ENCODE measurements at places on chromosomes 5 and 9.

DNA sequence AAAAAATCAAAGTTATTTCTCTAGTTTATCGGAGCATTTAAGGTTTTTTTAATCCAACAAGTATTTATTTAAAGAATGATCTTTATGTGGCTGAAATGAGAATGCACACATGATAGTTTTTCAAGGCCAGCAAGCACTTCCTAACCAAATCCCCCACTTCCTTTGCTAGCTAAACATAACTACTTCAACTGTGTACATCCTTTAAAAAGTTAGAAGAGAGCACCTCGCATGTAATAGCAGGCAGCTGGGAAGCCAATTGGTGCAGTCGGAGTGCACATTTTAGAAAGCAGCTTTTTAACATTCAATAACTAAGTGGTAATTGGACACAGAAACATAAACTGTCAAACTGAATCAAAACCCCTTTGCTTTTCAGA, 245.7 kb downstream of the BNC2 start:
- H3K27me3 ChIP-seq, result no peaks in the 10 kb centered on the region
- H3K36me3 ChIP-seq, result no peaks in the 10 kb centered on the region
- H3K4me3 ChIP-seq, result peak overlapping the region; percentile 15

GRCh38 chr5:116576053-116576713, 1.6 kb upstream of the SEMA6A start:
- peak; percentile 86 for DNase-seq
- H3K4me3 ChIP-seq, result peak overlapping the region; percentile 99
- H3K4me1 ChIP-seq, result peaks cover 7% of the 10 kb centered on the region
- peaks cover 5% of the 10 kb centered on the region for H3K36me3 ChIP-seq
- peaks cover 7% of the 10 kb centered on the region for H3K27me3 ChIP-seq

GRCh38 chr5:171953860-171954701, 52.4 kb downstream of the FBXW11 start:
- no peak overlapping the region for H3K27ac ChIP-seq
- no peaks in the 10 kb centered on the region for H3K36me3 ChIP-seq
- H3K27me3 ChIP-seq, result no peaks in the 10 kb centered on the region
- H3K4me3 ChIP-seq, result no peak overlapping the region
- H3K4me1 ChIP-seq, result peaks cover 45% of the 10 kb centered on the region

DNA sequence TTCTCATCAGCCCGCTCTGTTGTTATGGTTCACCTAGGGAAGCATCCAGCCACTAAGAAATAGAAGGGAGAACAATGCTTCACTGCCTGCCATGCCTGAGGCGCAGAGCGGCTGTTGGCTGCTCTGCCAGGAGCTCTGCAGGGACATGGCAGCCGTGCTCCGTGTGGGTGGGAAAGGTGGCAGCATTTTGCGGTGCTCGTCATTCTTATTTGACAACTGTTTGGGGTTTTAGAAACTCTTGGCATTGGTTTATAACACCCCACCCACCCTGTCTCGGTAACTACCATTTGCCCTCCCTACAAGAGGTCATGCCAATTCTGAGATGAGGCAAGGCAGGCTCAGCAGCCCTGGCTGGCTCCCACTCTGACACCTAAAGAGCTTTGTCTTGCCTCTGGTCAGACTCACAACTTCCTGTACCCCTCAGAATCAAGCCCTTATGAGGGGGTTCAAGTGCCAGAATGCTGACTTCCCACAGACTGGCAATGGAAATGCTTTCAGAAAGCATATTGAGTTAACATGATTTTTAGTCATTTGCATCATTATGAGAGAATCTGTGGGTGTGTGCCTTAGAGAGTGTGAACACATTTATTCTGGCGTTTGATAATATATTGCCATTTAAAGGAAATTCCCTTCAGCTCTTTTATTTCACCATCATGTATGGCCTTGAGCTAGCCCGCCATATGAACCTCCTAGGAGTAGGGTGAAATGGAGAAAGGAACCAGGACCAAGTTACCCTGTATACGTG, 288.0 kb upstream of the ANKRD55 start:
- no peak overlapping the region for H3K27ac ChIP-seq
- DNase-seq, result no peak
- H3K27me3 ChIP-seq, result no peaks in the 10 kb centered on the region
- peaks cover 58% of the 10 kb centered on the region for H3K4me1 ChIP-seq
- H3K4me3 ChIP-seq, result no peak overlapping the region

DNA sequence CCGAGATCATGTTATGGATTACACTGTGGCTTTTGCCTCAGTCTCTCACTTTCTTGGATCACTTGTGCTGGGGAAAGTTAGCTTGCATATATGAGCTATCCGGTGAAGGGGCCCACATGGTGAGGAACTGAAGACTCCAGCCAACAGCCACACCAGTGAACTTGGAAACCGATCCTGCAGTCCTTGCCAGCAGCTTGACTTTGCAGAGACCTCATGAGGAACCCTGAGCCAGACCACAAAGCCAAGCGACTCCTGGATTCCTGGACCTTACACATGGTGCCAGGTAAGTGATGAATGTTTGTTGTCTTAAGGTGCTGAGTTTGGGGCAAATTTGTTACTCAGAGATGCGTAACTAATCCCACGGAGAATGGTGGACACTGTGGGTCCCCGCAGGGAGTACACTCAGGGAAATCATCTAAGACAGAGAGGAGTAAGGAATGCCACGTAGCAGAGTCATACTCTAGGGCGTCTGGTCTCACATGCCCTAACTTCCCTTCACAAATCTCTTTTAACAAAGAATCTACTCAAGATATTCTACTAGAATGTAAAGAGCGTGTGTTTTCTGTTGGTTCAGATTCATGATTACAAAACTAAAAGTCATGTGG, 76.5 kb upstream of the PJA2 start:
- DNase-seq, result no peak
- H3K4me3 ChIP-seq, result no peak overlapping the region
- no peaks in the 10 kb centered on the region for H3K36me3 ChIP-seq
- no peaks in the 10 kb centered on the region for H3K4me1 ChIP-seq
- no peak overlapping the region for H3K27ac ChIP-seq

DNA sequence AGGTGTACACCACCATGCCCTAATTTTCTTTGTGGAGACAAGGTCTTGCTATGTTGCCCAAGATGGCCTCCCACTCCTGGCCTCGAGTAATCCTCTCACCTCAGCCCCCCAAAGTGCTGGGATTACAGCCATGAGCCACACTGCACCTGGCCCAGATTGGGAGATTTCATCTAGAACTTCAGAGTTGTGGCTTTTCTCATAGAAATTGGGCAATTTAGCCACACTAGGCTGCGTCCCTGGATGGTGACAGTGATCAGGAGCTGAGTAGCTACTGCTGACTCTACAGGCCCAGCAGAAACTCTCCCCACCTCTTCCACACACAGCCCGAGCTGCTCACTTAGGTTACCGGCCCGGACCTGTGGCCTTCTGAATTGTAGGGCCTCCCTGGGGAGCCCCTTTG, 7.7 kb downstream of the PFN3 start:
- H3K4me3 ChIP-seq, result no peak overlapping the region
- peaks cover 21% of the 10 kb centered on the region for H3K4me1 ChIP-seq
- no peak for DNase-seq
- no peaks in the 10 kb centered on the region for H3K36me3 ChIP-seq

DNA sequence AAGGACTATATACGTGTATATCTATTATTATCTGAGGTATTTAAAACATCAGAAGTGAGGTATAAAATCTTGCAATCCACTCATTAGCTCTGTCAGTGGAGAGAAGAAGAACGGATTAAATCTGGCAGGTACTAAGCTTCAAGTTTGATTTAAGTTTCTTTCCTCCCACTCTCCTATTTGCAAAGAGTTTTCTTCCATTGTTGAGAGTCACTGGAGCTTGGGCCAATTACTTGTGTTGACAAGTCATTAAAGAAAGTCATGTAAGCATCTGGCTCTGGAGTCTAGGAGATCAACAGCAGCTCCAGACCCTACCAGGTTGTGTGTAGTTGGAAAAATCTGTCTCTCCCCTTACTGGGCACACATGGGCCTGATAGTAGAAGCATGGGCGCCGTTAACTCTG, 476.8 kb upstream of the SMARCA2 start:
- no peaks in the 10 kb centered on the region for H3K27me3 ChIP-seq
- no peak overlapping the region for H3K4me3 ChIP-seq
- no peaks in the 10 kb centered on the region for H3K36me3 ChIP-seq
- no peak overlapping the region for H3K27ac ChIP-seq

GRCh38 chr5:7517006-7517405, 121.1 kb downstream of the ADCY2 start:
- H3K4me3 ChIP-seq, result no peak overlapping the region
- DNase-seq, result no peak
- no peak overlapping the region for H3K27ac ChIP-seq
- peaks cover 3% of the 10 kb centered on the region for H3K36me3 ChIP-seq

DNA sequence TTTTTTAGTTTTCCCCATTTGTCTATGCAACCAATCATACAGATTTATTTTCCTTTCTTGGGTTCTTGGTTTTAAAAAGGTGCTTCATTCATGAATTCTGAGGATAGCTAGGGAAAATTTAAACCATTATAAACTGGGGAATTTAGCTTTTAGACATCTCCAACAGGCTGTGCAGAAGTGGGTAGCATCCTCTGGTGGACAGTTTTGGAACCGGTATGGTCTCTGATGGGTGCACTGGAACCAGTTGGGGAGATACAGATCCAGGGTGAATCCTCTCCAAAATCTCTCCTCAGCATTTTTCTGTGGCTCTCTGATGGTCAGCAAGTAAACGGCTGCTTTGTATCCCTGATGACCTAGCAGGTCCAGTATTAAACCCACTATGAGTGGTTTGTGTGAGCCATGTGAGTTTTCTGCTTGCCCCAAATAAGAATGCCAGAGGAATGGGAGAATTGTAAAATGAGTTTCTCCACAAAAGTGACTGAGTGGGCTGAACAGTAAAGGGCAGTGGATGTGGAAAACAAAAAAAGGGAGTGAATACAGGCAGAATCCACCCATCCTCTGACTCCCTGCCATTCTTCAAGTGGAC, 9.1 kb upstream of the DNAJC25 start:
- no peak overlapping the region for H3K4me3 ChIP-seq
- no peaks in the 10 kb centered on the region for H3K4me1 ChIP-seq
- H3K27me3 ChIP-seq, result no peaks in the 10 kb centered on the region
- DNase-seq, result no peak
- H3K36me3 ChIP-seq, result no peaks in the 10 kb centered on the region

DNA sequence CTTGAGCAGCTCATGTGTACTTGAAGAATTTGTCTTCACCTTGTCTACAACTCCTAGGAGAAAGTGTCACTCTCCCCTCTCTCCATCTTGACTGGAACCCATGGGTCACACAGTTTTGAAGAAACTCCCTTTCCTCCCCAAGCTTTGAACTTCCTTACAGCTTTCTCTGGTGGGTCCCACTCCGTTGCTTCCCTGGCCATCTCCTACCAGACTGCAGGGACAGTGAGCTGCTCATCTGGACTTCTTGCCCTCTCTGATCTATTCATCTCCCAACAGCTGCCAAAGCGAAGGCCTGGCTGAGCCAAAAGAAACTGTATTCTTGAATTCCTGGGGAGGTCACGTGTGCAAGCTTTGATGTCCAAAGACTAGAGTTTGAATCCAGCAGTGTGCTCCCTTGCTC, 22.7 kb upstream of the CXCL14 start:
- no peak overlapping the region for H3K4me3 ChIP-seq
- H3K27ac ChIP-seq, result no peak overlapping the region
- peaks cover 70% of the 10 kb centered on the region for H3K27me3 ChIP-seq
- peaks cover 26% of the 10 kb centered on the region for H3K4me1 ChIP-seq
- no peak for DNase-seq

GRCh38 chr5:173664154-173664526, 47.7 kb upstream of the BOD1 start:
- no peak overlapping the region for H3K4me3 ChIP-seq
- peaks cover 17% of the 10 kb centered on the region for H3K4me1 ChIP-seq
- no peaks in the 10 kb centered on the region for H3K36me3 ChIP-seq
- H3K27me3 ChIP-seq, result no peaks in the 10 kb centered on the region

- DNase-seq, result no peak
- H3K36me3 ChIP-seq, result peaks cover 5% of the 10 kb centered on the region
- no peak overlapping the region for H3K27ac ChIP-seq
- no peaks in the 10 kb centered on the region for H3K27me3 ChIP-seq
These were observed 214.0 kb downstream of the ENC1 start for GRCh38 chr5:74426506-74426905.

GRCh38 chr9:116391306-116391900, 237.8 kb downstream of the PAPPA start:
- DNase-seq, result no peak
- H3K27ac ChIP-seq, result no peak overlapping the region
- H3K4me1 ChIP-seq, result no peaks in the 10 kb centered on the region
- H3K36me3 ChIP-seq, result peaks cover 33% of the 10 kb centered on the region
- H3K4me3 ChIP-seq, result no peak overlapping the region
- no peaks in the 10 kb centered on the region for H3K27me3 ChIP-seq

DNA sequence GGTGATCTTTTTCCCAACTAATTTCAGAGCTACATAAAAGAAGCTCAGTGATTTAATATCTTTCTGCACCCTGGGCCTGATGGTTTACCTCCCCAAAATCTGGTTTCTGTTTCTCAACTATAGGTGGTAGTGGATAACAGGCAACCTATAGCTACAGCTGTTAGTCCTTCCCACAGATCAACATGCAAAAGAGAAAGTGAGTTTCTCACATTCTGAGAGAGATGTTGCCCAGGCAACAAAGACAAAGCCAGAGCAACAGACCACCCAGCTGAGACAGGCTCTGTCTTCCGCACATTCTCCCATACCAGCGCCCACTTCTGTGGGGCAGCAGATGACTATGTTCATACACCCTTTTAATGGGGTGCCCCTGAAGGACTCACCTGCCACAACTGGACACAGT, 40.7 kb upstream of the PPP2R2B start:
- no peaks in the 10 kb centered on the region for H3K36me3 ChIP-seq
- peak overlapping the region; percentile 33 for H3K27ac ChIP-seq
- DNase-seq, result no peak
- H3K27me3 ChIP-seq, result peaks cover 16% of the 10 kb centered on the region
- H3K4me3 ChIP-seq, result no peak overlapping the region
- peaks cover 27% of the 10 kb centered on the region for H3K4me1 ChIP-seq

DNA sequence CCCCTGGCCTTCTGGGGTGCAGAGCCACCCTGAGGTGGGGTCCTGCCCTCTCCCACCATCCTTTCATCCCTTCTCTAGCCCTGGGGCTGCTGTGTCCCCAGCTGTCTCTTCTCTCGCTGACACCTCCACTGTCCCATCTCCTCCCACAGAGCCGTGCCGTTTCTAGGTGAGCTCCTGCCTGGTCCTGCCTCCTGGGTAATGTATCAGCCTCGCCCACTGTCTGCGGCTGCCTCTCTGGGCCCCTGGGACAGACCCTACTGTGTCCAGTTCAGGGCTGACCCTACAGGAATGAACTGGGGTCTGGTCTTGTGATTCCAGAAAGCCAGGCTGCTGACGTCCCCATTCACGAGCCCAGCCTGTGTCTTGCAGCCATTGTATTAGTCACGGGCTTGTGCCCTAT, 4.1 kb downstream of the PAEP start:
- no peak overlapping the region for H3K27ac ChIP-seq
- no peaks in the 10 kb centered on the region for H3K36me3 ChIP-seq
- H3K27me3 ChIP-seq, result peaks cover 14% of the 10 kb centered on the region
- no peaks in the 10 kb centered on the region for H3K4me1 ChIP-seq
- H3K4me3 ChIP-seq, result no peak overlapping the region

DNA sequence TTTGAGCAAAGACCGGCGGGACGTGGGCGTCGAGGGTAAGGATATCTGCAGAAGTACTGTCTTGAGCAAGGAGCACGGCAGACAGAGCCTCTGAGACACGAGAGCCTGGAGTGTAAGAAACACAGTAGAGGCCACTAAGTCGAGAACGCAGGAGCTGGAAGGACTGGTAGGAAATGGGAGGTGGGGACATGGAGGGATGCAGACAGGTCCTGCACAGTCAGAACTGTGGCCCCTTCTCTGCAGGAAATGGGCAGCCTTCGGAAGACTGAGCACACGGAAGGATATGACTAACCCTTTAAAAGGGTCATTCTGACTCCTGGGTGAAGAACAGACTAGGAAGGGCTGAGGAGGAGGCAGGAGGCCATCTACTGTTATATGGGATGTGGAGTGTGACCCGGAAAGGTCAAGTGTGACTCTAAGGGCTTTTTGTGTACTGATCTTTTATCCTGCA, 1.4 kb upstream of the CAMSAP1 start:
- H3K4me3 ChIP-seq, result peak overlapping the region; percentile 80
- H3K27me3 ChIP-seq, result no peaks in the 10 kb centered on the region
- peak overlapping the region; percentile 56 for H3K27ac ChIP-seq
- peaks cover 43% of the 10 kb centered on the region for H3K36me3 ChIP-seq
- H3K4me1 ChIP-seq, result peaks cover 25% of the 10 kb centered on the region

Measured in type B pancreatic cell (in vitro differentiated cells).